ENCODE measurements at places on chromosomes 13 and 19. TPM values are rescaled to one million over a fixed set of nuclear protein-coding genes. Genes with fewer than 3 reads are reported as not detected.

DNA sequence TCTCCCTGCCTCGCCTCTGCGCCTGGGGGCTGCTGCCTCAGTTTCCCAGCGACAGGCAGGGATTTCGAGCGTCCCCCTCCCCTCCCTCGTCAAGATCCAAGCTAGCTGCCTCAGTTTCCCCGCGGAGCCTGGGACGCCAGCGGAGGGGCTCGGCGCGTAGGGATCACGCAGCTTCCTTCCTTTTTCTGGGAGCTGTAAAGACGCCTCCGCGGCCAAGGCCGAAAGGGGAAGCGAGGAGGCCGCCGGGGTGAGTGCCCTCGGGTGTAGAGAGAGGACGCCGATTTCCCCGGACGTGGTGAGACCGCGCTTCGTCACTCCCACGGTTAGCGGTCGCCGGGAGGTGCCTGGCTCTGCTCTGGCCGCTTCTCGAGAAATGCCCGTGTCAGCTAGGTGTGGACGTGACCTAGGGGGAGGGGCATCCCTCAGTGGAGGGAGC, 722 bp upstream of the ICAM1 start:
- peak; percentile 83 for DNase-seq

- peak; percentile 97 for DNase-seq
These were observed 4.9 kb downstream of the ADAMTSL5 start for GRCh38 chr19:1507763-1508506.

DNA sequence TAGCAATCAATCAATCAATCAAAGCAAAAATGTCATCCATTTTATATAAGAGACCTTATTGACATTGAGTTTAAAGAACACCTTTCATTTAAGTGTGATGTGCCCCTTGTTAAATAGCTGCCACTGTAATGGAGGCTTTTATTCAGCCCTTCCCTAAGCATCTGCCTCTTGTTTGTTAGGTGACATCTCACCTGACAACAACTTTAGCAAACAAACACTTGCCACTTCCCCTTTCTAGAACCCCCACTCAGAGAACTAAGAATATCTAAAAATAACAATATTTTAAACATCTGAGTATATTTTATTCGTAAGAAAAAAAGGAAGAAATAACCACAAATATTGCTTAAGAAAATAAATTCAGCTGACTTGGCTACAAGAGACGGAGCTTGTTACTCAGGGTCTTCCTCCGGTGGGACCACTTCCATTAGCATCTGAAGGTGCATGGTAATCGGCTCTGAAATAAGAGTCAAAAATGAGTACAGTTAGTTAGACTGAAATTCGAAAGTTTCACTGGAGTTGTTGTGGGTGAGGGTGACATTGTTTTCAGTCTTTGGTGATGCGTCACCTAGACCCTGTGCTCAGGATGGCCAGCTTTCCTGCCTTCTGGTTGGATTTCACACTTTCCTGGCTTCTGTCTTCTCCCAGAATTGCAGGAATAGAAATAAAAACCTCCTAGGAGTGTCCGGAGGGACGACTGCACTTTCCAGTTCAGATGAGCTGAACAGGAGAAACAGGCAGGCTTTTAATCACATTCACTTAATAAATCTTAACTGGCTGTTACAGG, 39.1 kb downstream of the SLC7A9 start:
- DNase-seq, result no peak

ZNF540 gene
- total RNA-seq, result 1.9 TPM

KLK2 gene
- total RNA-seq, result not detected

DNA sequence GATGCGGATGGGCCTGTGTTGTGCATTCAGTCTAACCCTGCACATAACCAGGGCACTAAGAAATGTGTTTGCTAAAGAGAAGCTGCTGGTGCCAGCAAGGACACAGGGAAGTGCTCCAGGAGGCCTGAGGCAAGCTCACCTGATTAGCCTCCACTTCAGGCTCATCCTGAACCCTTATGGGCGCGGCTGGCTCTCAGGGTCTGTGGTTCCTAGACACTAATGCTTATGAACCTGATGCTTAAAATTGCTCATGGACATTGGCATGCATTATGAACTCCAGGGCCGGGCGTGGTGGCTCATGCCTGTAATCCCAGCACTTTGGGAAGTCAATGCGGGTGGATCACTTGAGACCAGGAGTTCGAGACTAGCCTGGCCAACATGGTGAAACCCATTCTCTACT, 34.3 kb downstream of the SERP2 start:
- DNase-seq, result no peak

- no peak for DNase-seq
These were observed 46.9 kb downstream of the FNDC3A start for GRCh38 chr13:49022472-49023144.

DNA sequence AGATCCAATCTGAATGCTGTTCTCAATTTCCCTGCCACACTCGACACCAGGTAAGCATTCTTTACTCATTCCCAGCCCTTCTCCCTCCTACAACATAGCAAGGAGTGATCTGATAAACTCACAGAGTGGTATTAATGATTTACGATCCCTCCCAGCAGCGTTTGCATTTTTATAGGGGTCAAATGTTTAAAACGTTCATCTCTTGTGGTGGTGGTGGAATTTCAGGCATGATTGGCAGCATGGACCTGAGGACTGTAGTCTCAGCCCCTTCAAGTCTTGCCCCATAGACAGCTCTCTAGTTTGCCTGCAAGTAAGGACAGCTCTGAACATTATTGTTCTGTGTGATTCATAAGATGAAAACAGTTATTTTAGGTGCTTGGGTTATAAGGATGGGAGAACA, 565.7 kb downstream of the EFNB2 start:
- no peak for DNase-seq

- no peak for DNase-seq
These were observed at the start of gene CYSLTR2 for GRCh38 chr13:48653472-48653939. Gene CYSLTR2, plus strand, starts transcription at chr13:48653929. Its CDS starts 52,889 bp downstream, at chr13:48706818.

GRCh38 chr13:112530861-112531260, 57.1 kb downstream of the TUBGCP3 start:
- no peak for DNase-seq

GRCh38 chr13:26299168-26299750, 45.3 kb downstream of the CDK8 start:
- no peak for DNase-seq

DNA sequence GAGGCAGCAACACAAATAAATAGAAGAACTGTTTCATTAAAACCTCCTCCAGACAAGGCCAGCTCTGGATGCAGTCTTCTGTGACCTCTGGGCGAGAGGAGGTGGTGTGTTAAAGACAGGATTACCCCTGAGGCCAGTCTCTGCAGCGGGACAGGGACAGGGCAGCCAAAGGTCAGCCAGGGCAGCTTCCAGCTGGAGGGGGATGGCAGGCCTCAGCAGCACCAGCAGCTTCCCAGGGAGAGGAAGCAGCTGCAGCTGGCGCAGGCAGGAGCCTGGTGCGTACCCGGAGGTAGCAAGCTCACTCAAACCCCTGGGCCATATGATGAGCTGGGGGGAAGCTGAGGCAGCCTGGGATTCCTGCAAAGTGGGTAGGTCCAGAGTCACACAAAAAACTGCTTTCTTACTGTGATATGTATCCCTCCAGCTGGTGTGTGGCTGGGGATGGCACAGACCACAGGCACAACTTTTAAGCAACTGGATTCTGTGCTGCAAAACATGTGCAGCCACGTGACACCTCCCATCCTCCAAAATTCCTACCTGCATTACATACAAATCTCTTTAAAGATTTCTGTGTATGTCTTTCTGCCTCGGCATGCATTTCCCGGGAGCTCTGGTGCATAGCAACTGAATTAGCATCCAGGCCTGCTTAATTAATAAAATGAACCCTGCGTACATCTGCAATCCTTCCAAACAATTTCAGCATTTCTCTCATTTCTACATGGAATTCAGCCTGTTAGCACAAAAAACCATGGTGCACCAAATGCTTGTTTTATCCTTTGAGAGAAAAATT, 238.3 kb upstream of the MAB21L1 start:
- no peak for DNase-seq

- peak; percentile 34 for DNase-seq
These were observed 50.6 kb downstream of the GGACT start for GRCh38 chr13:100537951-100538462.

- DNase-seq, result no peak
These were observed 46.5 kb upstream of the GTF2F2 start for GRCh38 chr13:45073809-45074208.

HCST gene
- total RNA-seq, result 0.97 TPM

DNA sequence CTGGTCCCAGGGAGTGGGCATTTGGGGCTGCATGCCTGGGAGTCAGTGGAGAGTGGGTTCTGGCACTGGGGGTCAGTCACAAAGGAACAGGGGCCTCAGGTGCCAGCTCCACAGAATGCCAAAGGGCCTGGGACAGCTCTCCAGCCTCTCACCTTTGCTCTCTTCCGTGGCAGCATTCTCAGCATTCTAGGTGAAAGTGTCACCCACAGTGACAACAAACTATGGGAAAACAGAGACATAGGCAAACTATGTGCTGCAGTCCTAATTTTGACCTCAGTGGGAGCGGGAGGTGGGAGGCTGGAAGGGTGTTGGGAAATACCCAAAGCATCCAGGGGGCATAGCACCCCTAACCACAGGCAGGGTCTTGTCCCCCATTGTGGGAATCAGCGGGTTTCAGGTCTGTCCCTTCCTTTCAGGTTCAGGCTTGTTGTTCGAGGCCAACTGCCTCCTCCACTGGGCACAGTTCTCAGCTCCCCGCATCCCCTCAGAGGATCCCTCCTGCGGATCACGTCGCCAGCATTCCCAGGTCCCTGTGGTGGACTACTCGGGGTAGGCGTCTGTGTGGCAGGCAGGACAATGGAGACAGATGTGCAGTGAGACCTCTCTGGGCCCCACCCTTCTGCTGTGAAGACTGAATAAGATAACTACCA, 52.4 kb downstream of the TSHZ3 start:
- DNase-seq, result no peak

CYP4F22 gene
- not detected for total RNA-seq

DNA sequence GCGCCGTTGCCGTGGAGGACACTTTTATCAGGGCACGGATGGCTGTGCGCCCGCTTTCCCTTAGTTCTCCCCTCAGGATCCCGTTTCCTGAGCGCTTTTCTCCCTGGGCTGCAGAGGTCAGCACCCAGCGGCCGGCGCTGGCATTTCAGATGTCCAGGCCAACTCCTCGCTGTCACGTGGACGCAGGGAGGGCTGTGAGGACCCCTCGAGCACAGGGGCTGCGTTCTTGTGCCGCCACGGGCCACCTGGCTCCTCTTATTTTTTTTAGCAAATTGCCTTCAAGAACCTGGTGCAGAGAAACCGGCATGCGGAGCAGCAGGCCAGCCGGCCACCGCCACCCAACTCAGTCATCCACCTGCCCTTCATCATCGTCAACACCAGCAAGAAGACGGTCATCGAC, 22.3 kb downstream of the ATP4B start:
- no peak for DNase-seq

PTPRH gene
- total RNA-seq, result not detected

DNA sequence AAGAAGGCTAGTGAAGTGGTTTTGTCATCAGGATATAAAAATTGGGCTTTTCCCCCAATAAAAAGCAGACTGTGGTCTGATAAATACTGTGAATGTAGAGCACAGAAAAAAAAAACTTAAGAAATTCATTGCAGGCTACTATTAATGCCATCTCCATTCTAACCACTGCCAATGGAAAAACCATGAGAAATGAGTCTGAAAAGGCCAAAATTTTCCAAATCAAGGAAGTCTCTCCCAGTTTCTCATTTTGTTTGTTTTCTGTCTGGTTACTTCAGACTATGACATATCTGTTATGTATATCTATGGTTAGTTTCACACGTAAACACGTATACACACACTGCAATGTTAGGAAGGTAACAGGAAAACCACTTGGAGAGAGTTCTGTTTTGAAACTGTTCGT, 193.6 kb upstream of the TSC22D1 start:
- DNase-seq, result no peak

GRCh38 chr13:54248306-54248705, 1219.7 kb downstream of the OLFM4 start:
- DNase-seq, result no peak

LILRA1 gene
- not detected for total RNA-seq

DNA sequence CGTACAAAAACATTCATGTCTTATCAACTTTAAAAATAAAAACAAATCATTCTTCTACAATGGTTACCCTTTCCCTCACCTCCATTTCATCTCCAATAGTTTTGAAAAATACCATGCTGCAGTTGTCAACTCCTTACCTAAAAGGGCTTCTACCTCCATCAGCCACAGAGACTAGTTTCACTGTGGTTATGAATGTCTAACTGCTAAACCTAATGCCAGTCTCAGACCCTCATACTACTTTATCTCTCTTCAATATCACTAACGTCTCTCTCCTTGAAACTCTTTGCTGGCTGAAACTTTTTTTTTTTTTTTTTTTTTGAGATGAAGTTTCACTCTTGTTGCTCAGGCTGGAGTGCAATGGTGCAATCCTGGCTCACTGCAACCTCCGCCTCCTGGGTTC, 27.1 kb downstream of the LNX2 start:
- DNase-seq, result no peak

KCNN1 gene
- total RNA-seq, result not detected

CLEC4M gene
- total RNA-seq, result not detected

C13orf42 gene
- total RNA-seq, result not detected

DNA sequence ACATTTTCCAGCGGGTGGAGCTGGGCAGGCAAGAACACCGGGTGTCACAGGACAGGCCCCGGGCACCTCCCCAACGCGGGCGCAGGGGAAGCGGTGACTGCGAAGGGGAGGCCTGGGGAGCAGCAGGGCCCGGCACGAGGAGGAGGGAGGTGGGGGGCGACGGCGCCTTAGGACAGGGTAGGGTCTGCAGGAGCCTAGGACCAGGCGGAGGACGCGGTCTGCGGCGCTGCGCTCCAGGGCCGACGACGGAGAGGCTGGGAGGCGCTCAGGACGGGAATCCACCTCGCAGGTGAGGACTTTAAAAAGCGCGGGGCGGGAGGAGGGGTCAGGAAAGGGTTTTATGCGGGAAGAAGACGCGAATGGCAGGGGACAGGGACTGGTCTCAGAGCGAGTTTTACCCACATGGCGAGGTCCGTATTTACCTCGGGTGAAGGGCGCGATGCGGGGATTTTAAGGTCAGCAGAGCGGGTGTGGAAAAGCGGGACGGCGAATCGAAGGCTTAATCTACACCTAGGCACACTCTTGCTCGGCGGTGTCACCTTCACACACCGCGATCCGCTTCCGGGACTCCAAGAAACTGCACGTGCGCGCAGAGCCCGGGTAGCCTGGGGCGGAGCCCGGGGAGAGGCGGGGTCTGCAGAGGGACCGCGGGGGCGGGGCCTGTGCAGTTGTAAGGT, 13.5 kb downstream of the ERVV-2 start:
- DNase-seq, result no peak

ZIC2 gene
- total RNA-seq, result 196 TPM

UBE2L5 gene
- total RNA-seq, result not detected

CDC42EP5 gene
- 85.4 TPM for total RNA-seq

DNA sequence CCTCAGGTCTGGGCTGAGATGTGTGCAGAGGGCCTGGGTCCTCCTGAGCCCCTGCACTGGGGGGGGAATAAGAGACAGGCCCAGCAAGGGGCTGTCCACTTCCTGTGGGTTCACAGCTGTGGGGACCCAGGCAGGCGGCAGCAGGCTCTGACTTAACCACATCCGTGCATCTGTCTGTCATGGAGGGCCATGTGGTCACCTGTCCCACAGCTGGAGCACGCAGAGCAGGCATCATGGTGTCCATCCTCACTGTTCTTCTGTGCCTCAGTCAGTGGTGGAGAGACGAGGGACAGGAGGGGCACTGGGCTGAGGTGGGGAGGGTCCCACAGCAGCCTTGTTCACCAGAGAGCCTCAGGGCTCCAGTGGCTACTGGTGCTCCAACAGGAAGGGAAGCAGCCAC, 16.3 kb upstream of the KIR3DL3 start:
- peak; percentile 72 for DNase-seq

GRCh38 chr13:63124863-63125262, 1709.2 kb upstream of the PCDH20 start:
- no peak for DNase-seq

GRCh38 chr19:5170329-5170745, 170.3 kb downstream of the PTPRS start:
- DNase-seq, result peak; percentile 87

Measured in osteocyte (in vitro differentiated cells).